ENCODE measurements at places on chromosomes 7 and 10.

DNA sequence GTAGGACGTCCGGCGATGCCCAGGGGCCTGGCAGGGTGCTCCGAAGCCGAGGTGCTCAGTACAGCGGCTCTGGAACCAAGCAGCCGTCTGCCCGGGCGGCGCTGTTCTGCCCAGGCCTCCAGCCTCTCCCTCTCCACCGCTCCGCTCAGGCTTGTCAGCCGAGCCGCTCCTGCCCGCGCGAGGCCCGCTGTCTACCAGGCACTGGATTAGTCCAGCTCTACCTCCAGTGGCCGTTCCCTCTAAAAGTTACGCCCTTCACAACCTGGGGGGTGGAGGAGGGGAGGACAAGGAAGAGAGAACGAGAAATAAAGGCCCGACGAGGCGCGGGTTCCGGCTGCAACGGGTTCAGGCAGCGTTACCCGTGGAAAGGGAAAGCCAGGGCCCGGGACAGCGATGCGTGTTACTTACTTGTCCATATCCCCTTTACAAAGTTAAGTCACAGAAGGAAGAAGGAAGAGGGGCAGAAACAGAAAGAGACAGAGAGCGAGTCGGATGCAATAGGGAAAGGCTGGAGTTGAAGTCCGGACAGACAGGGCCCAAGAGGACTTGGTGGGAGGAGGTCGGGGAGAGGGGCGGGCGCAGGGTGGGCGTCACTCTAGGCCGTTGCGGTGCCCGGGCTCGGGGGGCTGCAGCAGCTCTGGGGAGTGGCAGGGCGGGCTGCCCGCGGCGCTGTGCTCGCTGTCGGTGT is 2.8 kb downstream of the SP8 start:
- no peak for DNase-seq

GRCh38 chr7:116384936-116385635 is 114.5 kb upstream of the CAV2 start:
- DNase-seq: no peak

GRCh38 chr7:106916679-106917078 is 51.6 kb downstream of the PIK3CG start:
- DNase-seq: no peak

- DNase-seq: no peak
These were observed 268.5 kb downstream of the ADK start for GRCh38 chr10:74419491-74419951.

DNA sequence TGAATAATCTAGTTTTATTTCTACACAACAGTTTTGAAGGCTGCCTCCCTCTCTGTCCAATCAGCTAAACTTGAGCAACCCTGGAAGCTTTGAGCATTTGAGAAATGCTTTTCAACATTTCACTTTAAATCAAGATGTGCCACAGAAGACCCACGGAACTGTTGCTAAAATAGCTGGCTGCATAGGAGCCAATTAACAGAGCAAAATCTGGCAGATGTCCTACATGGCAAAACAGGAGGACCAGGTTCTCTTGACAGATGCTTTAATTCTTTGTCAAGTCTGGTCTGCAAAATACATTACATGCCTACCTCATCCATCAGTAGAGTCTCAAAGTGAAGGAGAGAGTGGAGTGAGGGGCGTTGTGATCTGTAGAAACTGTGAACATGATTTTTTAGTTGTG is 185.9 kb downstream of the DPY19L1 start:
- DNase-seq: no peak

GRCh38 chr10:50210876-50211275 is 40.4 kb downstream of the ASAH2 start:
- DNase-seq: no peak

GRCh38 chr10:110221721-110222261 is 14.4 kb downstream of the MXI1 start:
- peak; percentile 84 for DNase-seq

- no peak for DNase-seq
These were observed 6.6 kb downstream of the SYNPO2L start for GRCh38 chr10:73648975-73649829.

DNA sequence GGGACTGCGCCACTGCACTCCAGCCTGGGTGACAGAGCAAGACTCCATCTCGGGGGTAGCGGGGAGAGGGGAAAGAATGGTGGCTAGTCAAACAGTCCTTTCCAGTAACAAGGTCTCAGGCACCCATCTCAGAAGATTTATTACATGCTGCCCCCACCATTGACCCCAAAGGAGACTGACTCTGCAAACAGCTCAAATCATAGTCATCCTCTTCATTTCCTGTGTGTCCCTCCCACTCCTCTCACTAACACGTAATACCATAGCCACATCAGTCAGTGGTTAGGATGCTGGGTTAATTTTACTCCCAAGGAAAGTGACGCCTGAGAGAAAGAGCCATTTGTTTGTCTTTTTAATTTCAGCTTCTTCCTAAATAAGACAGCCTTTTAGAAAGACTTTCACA is 56.6 kb upstream of the BET1 start:
- DNase-seq: no peak

DNA sequence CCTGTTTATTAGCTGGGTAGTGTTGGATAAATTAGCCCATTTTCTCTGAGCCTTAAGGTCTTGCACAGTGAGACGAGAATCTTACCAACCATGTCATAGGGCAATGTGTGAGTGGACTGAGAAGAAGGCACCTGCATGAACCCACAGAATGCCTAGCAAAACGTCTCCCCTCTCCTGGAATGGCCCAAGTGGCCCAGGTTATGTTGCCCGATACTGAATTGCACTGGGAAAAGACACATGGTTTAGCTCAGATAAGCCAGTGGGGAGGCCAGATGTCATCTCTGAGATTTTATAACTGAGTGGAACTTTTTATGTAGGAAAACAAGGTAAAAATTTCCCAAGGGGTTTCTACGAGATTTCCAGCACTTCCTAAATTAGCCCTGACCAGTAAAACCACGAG is 104.7 kb upstream of the IKZF1 start:
- no peak for DNase-seq

DNA sequence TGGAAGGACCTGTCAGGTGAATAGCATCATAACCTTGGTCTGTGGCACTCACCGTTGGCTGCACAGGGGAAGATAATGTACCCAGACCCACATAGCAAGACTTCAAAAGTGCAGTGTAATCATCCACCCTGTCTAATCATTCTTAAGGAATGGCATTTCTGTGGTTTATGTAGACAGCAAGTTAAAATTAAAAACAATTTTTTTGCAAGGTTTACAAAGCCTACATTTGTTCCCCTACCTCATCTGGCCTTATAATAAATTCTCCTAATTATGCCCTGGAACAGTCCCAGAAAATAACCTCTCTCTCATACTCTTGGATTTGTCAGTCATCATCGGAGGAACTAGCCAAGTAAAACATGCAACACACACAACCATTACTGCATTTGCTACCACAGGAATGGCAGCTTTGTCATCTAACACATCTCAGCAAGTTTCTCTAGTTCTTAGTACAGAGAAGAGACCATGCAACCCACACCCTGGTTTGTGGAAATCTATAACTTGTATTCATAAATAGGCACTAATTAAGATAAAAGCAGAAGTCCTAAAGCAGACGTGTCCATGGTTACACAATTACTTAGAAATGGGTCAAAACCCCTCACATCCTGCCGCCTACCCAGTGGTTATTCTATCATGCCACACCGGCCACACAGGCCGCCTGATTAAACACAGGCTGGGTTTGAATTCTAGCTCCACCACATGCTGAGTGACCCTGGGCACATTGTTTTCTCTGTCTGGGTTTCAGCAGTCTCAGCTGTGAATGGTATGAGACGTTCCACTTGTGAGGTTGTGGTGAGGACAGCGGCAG is 19.1 kb downstream of the ABLIM1 start:
- DNase-seq: no peak

DNA sequence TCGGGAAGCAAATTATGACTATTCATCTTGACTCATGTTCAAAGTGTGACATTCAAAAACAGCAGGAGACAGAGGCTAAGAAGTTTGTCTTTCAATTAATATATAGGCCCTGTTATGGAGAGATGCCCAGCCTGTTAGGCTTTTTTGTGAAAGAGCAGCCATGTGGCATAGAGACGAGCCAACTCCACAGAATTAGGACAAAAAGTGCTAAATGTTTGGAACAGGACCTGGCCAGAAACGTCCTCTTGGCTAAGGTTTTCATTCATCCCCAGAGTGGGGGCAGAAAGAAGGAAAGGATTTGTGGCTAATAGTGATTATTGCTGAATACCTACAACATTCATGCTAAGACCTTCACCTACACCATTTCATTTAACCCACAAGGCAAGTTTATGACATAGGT is 324.7 kb upstream of the NPVF start:
- DNase-seq: no peak

GRCh38 chr10:47458466-47459154 is 25.3 kb downstream of the ANXA8 start:
- no peak for DNase-seq

GRCh38 chr7:121730869-121731268 is 142.1 kb upstream of the PTPRZ1 start:
- no peak for DNase-seq

- DNase-seq: peak; percentile 98
These were observed at the start of gene SAMD8 for GRCh38 chr10:75111365-75111906. Gene SAMD8 (plus strand): TSS chr10:75111656. CDS start chr10:75150529, 38,873 bp downstream.

DNA sequence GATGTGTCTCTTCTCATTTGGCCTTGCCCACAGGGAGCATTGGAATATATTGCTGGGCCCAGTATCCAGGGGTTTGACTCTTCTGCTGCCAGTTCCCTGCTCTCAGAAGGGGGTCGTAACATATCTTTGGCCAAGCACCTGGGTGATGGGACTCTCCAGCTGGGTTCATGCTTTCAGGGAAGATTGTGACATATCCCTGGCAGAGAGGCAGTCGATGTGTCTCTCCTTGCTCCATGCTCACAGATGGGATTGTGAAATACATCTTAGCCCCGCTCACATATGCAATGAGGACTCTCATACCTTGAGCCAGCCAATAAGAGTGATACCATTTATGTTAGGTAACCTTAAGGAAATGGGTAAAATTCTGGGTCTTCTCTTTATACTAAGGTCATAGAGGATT is 39.2 kb upstream of the ZNF680 start:
- no peak for DNase-seq

GRCh38 chr10:74337330-74338016 is 186.5 kb downstream of the ADK start:
- no peak for DNase-seq

DNA sequence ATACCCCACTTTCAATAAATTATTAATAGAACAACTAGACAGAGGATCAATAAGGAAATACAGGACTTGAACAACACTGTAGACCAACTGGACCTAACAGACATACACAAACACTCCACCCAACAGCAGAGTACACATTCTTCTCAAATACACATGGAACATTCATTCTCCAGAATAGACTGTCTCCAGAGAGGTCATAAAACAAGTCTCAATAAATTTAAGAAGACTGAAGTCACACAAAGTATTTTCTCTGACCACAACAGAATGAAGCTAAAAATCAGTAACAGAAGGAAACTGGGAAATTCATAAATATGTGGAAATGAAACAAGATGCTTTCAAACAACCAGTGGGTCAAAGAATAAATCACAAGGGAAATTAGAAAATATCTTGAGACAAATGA is 119.8 kb downstream of the SMURF1 start:
- DNase-seq: no peak

DNA sequence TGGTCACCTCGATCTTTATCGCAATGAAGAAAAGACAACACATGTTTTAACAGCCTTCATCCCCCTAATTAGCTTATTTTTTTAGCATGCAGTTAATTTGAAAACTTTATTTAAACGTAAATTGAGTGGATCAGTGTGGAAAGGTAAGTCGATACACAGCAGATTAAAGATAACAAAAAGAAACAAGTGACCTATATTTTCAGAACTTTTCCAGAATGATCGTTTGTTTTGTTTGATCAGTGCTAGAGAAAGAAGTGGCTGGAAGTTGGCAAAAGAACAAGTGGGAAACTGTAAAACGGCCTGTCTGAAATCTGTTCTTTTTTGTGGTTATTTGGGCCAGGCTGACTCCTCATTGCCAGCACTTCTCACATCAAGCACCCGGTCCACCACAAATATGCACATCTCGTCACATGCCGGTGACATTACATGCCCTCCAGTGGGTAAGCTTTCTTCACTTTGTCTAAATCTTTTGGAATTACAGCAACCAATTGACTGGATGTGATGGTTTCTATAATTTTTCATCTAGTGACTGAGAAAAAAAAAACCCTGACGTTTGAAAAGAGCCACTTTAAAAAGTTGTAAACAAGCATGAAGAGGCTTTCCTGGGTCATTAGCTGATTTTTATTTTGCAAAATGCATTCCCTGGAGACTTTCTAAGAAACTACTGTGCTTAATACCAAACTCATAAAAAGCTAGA is 33.2 kb downstream of the C7orf33 start:
- DNase-seq: no peak

- DNase-seq: peak; percentile 0
These were observed 777 bp downstream of the BICC1 start for GRCh38 chr10:58513188-58514110.

DNA sequence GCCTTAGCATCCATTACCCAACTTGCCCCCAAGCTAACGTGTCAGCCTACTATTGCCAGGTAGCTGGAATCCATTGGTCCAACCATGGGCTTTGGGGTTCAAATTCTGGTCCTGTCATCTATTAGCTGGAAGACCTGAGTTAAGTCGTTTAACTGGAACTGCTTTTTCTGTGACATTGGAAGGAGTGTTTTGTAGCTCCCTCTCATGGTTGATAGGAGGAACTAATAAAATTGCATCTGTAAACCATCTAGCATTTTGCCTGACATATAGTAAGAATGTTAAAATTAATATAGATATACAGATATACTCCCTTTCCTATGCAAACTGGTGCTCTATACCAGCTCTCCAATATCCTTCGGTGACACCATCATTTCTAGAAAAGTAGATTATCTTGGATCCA is 23.8 kb upstream of the SLF2 start:
- no peak for DNase-seq

- DNase-seq: no peak
These were observed 182.9 kb downstream of the ANK3 start for GRCh38 chr10:60206735-60207134.

- no peak for DNase-seq
These were observed 137.1 kb downstream of the OAT start for GRCh38 chr10:124281666-124282065.

- no peak for DNase-seq
These were observed 106.7 kb upstream of the ITGB1 start for GRCh38 chr10:33064706-33065105.

GRCh38 chr10:125797994-125798662 is 22.5 kb upstream of the MMP21 start:
- DNase-seq: no peak

- DNase-seq: no peak
These were observed 131.5 kb upstream of the PFKP start for GRCh38 chr10:2935647-2936386.

- DNase-seq: no peak
These were observed 7.7 kb upstream of the SFRP5 start for GRCh38 chr10:97779492-97779891.
